ELR (cell line): ENCODE measurements at places on chromosomes 2 and 18.

GRCh38 chr2:33425161-33425560 lies 51.3 kb upstream of the RASGRP3 start:
- DNase-seq: no peak

DNA sequence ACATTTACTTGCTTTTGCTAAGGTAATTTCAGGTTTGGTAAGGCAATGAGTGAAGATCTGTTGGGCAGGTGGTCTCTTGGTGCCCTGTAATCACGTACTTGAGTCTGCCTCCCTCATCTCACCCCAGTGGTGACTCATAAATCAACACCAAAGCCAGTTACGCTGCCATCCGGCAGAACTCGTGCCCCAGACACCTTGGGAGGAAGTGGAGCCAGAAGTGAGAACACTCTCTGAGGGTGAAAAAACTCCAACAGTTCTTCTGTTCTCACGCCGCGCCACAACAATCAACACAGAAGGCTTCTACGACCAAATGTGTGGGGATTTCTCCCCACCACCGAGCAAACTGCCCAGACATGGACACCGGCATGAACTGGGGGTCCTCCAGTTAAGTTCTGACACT lies 206.2 kb downstream of the ARL4C start:
- no peak for DNase-seq

GRCh38 chr2:150572194-150572766 lies 84.8 kb upstream of the RND3 start:
- DNase-seq: no peak

DNA sequence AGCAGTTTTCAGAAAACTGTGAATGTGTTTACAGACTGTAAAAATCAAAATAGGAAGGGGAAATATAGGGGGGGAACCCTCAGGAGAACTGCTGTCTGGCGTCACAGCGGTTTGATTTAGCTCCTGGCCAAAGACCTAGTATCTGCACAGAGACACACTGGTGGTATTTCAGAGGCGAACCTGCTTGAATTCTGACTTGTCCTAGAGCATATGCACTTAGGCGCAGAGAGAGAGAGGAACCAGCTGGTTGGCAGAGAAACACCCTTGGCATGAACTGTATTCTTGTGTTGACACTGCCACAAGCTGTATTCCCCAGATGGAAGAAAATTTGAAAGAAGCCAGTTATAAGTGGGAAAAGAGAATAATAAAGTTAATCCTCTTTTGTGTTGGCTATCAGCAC lies 506.5 kb upstream of the NRP2 start:
- DNase-seq: no peak

GRCh38 chr2:52794581-52794980 lies 973.0 kb upstream of the CHAC2 start:
- no peak for DNase-seq

DNA sequence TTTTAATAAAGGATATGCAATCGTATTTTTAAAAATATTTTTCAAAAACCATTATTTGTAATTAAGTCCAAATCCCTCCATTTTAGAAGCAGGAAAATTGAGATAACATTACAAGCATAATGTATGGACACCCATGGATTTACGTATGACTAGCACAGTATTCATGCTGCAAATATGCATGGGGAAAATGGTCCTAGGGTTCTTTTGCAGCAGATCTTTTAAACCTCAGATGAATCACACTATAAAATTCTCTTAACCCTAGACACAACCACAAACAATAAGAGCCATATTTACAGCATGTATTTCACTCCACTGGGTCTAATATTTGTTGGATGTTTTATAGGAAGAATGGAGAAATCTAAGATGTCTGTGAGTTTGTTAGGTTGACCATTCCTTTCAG lies 453.4 kb downstream of the TGIF1 start:
- DNase-seq: peak; percentile 93

GRCh38 chr2:8090748-8091700 lies 590.8 kb upstream of the ID2 start:
- peak; percentile 70 for DNase-seq

- peak; percentile 65 for DNase-seq
Observed at GRCh38 chr2:100246163-100247145, 75.8 kb downstream of the LONRF2 start.

GRCh38 chr2:227477291-227477690 lies 5.3 kb downstream of the AGFG1 start:
- peak; percentile 53 for DNase-seq

GRCh38 chr18:25651553-25651952 lies 299.6 kb upstream of the ZNF521 start:
- no peak for DNase-seq

GRCh38 chr2:28449488-28450395 lies 46.1 kb upstream of the PLB1 start:
- peak; percentile 85 for DNase-seq

GRCh38 chr2:172480301-172481218 lies 53.2 kb downstream of the ITGA6 start:
- DNase-seq: peak; percentile 75

DNA sequence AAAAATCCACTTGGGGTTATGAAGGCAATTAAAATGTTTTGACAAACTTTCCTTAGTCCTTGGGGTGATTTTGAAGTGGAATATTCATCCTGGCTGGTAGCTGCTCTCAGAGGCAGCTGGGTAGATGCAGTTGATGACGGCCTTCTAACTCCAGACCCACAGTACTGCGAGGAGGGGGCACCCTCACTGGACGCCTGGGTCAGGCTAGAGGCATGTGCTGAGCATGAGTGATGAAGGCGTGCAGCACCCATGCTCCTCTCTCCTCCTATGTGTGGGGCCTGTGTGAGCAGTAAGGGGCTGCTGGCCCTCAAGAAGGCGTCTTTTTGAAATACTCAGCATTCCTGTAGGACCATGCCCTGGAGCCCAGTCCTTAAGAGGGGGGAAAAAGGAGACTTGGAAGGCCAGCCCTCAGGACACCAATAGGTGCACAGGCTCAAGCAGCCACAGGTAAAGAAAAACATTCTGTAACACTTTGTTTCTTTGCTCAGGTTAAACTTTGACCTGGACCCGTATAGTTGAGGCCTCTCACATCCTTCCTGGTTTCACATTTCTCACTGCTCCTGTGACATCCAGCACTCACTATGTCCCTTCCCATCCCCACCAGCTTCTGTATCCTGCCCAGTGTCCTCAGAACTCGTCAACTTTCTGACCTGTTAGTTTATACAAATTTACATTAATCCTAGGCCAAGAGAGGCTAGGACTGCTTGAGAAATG lies 64.4 kb downstream of the CD8B2 start:
- DNase-seq: no peak

DNA sequence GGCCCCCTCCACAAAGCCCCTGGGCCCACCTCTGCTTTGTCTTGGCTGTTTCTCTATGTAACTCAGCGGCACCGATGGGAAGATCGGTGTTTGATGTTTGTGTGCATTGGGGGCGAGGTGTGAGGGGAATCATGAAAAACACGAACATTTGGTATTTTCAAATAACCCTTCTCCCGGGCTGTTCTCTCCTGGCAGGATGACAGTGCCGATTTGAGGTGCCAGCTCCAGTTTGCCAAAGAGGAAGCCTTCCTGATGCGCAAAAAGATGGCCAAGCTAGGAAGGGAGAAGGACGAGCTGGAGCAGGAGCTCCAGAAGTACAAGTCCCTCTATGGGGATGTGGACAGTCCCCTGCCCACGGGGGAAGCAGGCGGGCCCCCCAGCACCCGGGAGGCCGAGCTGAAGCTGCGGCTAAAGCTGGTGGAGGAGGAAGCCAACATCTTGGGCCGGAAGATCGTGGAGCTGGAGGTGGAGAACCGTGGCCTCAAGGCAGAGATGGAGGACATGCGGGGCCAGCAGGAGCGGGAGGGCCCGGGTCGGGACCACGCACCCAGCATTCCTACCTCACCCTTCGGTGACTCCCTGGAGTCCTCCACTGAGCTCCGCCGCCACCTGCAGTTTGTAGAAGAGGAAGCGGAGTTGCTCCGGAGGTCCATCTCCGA lies 78.1 kb downstream of the MTCL1 start:
- DNase-seq: no peak

DNA sequence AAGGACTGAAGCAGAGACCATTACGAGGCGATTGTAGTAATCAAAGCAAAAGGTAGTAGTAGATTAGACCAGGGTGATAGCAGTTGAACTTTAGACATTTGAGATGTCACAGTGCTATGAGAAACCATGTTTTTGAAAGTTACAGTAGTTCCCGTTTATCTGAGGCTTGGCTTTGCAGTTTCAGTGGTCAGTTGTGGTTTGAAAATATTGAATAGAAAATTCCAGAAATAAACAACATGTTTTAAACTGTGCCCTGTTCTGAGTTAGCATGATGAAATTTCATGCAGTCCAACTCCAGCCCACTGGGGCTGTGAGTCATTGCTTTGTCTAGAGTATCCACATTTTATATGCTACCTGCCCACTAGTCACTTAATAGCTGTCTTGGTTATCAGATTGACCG lies 47.5 kb downstream of the ZNF638 start:
- DNase-seq: peak; percentile 78

DNA sequence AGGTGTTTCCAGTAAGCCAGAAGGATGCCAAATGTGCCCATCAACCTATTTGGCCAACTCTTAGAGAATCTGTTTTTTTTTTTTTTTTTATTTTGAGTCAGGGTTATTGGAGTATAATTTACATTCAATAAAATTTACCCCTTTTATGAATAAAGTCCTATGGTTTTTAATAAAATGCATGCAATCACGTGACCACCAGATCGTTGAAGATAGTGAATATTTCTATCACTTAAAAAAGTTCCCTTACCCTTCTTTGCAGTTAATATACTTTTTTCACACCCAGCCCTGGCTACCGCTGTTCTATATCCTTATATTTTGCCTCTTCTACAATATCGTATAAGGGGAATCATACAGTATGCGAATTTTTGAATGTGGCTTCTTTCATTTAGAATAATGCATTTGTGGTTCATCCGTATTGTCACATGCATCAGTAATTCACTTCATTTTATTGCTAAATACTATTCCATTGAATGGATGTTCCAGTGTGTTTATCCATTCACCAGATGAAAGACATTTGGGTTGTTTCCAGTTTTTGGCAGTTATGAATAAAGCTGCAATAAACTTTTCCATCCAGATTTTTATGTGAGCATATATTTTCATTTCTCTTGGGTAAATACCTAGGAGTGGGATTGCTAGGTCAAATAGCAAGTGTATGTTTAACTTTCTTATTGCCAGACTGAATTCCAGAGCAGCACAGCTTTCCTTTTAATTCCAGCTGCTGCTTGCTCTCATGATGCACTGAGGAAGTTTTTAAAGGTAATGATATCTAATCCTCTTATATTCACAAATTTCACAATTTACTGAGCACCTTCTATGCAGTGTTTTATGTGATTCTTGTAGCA lies 156.3 kb upstream of the NT5C1B start:
- no peak for DNase-seq

- no peak for DNase-seq
Observed at GRCh38 chr2:164826293-164827243, 15.1 kb downstream of the COBLL1 start.

DNA sequence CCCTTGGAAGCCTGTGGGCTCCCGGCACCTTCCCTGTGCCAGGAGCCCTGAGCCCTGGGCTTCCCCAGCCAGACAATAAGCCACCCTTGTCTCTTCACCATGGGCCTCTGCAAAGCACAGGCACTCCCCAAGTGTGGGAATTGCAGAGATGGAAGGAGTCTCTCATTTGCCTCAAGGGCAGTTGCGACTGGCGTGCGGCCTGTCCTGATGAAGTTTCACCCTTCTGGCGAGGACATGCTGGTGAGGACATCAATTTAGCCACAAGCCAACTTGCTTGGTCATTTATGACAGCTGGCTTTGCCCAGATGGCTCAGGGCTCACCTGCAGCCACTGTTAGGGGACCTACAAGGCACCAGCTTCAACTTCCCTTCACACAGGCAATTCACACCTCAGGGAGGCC lies 180.2 kb downstream of the ANAPC1 start:
- DNase-seq: no peak

GRCh38 chr2:62441421-62441820 lies 64.6 kb downstream of the TMEM17 start:
- DNase-seq: no peak

DNA sequence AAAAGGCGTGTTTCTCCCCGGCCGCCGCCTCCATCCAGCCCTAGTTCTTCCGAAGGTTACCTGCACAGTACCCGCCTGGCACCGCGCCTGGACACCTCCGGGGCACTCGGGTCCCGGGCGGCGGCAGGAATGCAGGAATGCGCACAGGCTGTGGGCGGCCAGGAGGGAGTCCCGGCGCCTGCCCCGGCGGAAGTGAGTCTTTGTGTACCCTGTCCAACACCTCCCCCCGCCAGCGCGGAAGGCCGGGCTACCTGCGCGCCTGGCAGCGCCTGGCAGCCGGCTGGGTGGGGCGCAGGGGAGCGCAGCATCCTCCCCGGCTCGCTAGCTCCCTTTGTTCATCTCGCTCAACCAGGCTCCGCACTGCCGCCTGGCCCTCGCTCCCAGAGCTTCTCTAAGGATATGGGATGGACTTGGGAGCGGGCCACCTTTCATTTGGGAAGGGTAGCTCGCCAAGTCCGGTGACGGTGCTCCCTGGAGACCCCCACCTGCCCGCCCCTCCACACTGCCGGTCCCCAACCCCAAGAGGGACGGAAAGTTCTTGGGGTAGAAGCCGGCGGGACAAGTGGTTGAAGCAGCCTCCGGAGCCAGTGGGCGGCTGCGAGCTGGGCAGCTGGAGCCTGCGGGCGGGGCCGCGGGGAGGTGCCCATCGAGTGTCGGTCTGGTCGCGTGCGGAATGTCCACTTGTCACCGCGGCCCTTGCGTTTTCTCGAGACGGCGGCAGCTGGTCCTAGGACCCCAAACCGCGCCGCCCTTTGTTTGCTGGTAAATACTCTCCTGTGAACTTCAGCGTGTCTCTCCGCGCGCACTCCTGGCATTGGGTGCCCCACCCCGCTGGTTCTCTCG lies 1.2 kb upstream of the ST6GAL2 start:
- DNase-seq: no peak

DNA sequence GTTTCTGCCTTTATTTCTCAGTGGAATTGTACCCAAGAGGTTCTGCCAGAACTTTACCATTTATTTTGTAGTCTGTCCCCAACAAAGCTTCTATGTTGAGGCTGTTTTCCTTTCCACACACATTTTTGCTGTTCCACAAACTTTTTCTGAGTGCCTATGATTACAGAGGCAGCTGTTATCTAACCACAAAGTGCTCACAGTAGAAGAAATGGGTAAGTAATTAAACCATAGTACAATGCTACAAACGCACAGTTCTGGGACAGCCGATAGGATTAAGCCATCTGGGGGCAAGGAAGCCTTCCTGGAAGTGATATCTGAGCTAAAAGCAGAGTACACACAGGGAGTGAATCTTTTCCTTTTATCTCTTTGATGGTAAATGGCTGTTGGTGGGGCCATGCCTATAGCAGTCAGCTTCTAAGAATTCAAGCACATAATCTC lies 3.9 kb upstream of the MGAT4A start:
- DNase-seq: no peak

DNA sequence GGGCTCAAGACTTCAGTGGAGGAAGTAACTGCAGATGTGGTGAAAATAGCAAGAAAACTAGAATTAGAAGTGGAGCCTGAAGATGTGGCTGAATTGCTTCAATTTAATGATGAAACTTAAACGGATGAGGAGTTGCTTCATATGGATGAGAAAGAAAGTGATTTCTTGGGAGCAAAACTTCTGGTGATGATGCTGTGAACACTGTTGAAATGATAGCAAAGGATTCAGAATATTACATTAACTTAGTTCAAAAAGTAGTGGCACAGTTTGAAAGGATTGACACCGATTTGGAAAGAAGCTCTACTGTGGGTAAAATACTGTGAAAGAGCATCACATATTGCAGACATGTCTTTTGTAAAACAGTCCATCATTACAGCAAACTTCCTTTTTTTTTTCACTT lies 638.0 kb downstream of the NYAP2 start:
- no peak for DNase-seq
